Activated T-cell treated with anti-CD3 and anti-CD28 coated beads, Interleukin-2, amount 50 U/mL, for 72 hours (primary cell): ENCODE measurements at places on chromosomes 11 and 22.

- DNase-seq, result no peak
These were observed 9.3 kb downstream of the CCND1 start for GRCh38 chr11:69650081-69650831.

DNA sequence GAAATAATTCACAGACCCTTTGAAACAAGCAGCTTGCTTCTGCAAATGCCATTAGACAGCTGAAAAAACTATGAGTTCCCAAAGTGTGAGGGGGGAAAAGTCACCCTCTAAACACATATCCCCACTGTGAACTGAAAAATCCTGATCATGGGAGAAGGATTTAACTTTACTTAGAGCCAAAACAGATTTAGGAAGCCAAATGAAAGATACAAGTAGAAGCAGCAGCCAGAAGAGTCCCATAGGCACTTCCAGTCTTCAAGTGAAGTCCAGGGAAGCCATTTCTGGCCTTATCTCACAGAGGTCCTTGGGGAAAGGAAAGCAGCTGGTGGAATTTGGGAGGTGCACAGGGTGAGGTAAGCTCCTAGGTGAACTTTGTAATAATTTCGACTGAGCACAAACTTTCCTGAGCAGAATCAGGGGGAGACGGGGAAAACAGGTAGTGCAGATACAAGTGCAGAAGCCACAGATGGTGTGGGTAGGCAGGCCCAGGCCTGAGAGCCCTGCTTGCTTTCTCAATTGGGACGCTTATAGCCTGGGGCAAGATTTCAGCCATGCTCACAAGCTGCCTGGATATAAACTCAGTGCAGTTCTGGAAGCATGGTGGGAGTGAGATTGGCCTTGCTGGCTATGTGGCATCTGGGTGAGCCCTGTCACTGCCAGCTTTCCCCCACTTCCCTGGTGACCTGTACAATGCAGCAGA is 44.8 kb downstream of the GAS2 start:
- no peak for DNase-seq

DNA sequence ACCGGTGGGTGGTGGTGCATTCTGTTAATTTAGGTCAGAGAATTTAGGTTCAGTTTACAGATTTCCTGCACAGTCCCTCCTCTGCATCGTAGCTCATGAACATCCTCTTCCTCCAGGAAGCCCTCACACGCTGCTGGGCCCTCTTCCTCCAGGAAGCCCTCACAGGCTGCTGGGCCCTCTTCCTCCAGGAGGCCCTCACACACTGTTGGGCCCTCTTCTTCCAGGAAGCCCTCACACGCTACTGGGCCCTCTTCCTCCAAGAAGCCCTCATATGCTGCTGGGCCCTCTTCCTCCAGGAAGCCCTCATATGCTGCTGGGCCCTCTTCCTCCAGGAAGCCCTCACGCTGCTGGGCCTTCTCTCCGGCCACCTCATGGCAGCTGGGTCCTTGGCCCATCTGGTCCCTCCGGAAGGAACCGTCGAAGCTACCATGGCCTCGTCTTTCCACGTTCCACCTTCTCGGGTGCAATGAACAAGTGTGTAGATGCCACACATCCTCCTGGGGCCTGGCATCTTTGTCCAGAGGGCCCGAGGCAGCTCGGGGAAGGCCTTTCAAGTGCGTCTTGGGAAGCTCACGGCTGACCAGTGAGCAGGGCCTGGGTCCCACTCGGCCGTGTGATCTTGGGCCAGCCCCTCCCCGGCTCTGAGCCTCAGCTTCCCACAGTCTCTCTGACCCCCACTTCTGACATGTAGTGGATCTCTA is 58.9 kb upstream of the PPARA start:
- DNase-seq, result no peak

GRCh38 chr11:13850231-13851005 is 112.1 kb upstream of the SPON1 start:
- DNase-seq, result no peak

DNA sequence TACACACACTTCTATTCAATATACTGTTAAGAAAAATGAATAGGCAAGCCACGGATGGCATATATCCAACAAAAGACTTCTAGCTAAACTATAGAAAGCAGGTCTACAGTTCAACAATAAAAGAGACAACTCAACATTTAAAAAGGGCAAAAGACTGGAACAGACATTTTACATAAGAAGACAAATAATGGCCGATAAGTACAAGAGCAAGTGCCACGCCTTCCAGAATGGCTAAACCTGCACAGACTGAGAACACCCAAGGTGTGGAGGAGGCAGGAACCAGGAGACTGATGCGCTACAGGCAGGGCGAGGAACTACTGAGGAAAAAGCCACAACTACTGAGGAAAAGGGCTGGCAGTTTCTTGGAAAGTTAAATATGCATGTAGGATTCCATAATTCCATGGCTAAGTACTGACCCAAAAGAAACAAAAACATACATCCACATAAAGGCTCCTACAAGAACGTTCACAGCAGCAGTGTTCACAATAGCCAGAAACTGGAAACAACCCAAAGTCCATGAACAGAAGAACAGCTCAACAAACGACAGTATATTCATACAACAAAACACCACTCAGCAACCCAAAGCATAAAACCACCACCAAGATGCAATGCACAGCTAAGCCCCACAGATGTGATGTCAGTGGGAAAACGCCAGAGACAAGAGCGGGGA is 9.6 kb upstream of the MOB2 start:
- no peak for DNase-seq

- peak; percentile 44 for DNase-seq
These were observed 34.4 kb downstream of the ME3 start for GRCh38 chr11:86637988-86638387.

- DNase-seq, result no peak
These were observed 107.3 kb downstream of the BBOX1 start for GRCh38 chr11:27147916-27148315.

DNA sequence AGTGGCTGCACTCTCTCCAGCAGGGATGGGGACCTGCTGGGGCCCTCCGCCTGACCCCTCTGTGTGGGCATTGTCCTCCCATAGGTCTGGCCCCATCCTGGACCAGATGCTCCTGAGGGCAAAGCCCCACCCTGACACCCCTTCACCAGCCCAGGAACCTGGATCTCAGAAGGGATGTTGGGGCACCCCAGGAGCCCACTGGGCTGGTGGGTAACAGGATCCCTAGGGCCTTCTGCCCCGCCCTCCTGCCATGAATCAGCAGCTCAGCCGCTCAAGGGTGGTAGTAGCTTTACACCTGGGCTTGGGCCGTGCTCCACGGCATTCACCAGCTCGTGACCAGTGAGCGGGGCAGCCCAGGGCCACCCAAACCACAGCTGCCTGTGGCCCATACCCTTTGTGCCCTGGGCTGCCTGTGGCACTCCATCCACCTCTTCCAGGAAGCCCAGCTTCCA is 1.0 kb upstream of the MAPK12 start:
- no peak for DNase-seq

DNA sequence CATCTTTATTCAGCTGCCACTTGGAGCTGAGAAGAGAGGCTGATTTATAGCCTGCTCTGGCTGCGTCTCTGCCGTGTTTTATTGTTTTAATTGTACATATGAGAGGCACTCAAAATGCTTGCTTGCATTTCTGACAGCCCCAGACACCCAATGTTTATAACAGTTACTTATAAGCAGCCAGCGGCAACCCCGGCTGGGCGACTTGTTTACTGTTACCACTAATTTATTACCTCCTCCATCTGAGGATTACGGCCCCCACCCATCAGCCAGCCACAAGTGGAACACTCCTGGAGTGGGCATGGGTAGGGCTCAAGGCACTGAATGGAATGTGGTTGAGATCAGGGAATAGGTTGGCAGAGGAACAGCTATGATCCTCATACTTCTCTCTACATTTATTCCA is 61.2 kb downstream of the CLPB start:
- no peak for DNase-seq

GRCh38 chr11:74397501-74398243 is 561 bp downstream of the PGM2L1 start:
- DNase-seq, result peak; percentile 46

- DNase-seq, result no peak
These were observed 13.9 kb upstream of the TXNRD2 start for GRCh38 chr22:19955241-19956128.

- no peak for DNase-seq
These were observed 94.1 kb downstream of the KCNQ1 start for GRCh38 chr11:2538951-2539350.
